SIG-M5 (cell line): ENCODE measurements at places on chromosomes 13 and 19.

DNA sequence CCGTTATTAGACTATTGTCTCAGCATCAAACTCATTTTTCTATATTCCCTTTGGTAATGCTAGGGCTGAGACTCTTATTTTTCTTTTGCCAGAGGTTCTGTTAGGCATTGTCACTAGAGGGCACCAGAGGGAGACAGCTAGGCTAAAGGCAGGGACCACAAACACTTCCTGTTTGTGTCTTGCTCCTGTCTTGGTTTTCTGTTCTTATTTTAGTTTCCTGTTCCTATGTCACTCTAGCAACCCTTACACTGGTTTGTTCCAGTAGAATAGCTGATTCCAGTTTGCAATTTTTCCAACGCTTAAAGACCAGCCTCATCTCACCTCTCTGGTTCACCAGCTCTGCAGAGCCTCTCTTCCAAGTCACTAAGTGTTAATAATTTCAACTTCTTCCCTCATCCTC lies 772.0 kb downstream of the DIAPH3 start:
- DNase-seq, result no peak

GRCh38 chr19:56319991-56320390 lies 5.4 kb upstream of the ZSCAN5A start:
- DNase-seq, result peak; percentile 33

DNA sequence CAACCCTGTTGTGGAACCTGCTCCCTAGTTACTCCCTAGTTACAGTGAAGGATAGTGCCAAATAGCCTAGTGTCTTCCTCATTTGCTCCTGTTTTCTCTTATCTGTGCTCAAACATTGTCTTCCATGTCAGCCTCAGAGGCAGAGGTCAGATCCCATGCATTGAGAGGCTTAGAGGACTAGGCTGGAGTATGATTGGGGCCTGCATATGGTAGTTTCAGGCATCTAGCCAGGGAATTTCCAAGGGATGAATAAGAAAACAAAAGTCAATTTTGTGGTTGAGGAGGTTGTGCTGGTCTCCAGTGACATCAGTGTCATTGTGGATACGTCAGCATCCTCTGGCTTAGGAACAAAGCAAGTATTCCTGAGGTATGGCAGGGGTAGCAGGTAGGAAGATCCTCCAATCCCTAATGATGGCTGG lies 9.4 kb downstream of the ZNF546 start:
- no peak for DNase-seq

DNA sequence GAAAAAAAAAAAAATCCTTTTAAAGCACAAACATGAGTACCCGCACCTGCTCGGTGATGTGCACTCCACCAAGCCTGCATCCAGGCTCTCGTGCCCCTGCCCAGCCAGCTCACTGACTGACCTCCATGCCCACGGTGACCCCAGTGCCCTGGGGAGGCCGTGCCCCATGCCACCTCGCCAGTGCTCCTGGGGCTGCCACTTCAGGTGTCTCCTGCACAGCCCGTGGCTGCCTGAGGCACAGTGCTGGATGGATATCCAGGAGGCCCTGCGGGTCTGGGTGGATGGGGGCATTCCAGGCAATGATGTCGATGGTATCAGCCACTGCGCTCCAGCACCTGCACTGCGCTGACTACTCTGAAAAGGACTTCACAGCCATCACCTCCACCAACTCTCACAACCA lies 9.0 kb downstream of the PPP6R1 start:
- DNase-seq, result no peak

DNA sequence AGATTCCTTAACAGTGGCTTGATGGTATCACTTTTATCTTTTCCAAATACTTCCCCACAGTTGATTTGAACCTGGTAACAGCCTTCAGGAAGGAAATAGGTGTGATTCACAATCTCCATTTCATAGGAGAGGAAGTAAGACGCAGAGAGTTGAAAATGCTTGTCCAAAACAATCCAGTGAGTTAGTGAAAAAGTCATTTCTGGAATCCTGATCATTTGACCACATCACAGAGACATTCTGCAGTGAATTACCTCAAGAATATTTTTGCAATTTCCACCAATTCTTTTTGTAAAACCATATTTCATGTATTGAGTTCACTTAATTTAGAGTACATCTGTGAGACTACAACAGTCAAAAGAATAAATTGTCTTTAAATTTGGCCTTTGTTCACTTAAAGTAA lies 292.8 kb downstream of the DCLK1 start:
- DNase-seq, result no peak

DNA sequence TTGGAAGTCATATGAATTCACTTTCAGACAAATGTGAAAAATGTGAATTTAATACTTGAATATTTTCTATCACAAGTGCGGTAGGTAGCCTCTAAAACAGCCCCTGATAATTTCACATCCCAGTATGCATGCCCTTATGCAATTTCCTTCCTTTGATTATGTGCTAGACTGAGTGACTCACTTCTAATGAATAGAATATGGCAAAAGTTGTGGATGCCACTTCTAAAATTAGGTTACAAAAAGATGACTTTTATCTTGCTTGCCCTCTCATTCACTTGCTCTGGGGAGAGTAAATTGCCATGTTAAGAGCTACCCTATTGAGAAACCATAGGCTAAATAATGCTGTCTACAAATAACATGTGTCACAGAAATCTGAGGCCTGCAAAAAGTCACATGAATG lies 402.5 kb upstream of the PCDH9 start:
- peak; percentile 12 for DNase-seq

GRCh38 chr13:75790198-75790970 lies 154.3 kb downstream of the LMO7 start:
- no peak for DNase-seq

DNA sequence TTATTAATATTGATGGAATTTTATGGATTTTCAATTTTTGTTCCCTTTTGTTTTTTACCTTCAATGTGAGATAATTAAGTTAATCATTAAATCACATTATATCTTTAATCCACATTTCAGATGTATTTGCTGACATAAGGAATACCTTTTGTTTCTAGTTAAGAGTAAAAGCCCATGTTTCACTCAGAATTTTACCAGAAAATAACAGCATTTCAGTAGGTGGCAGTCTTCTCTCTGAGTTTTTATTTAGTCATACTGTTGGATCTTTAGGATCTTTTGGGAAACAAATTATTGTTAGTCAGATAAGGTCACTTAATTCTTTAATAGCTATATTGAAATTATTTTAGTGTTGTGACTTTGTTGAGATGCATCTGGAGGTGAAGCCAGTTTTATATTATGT lies 67.9 kb downstream of the NDFIP2 start:
- DNase-seq, result no peak

- no peak for DNase-seq
Observed at GRCh38 chr19:31383553-31383952, 34.3 kb upstream of the TSHZ3 start.

- DNase-seq, result no peak
Observed at GRCh38 chr19:17069193-17069592, 6.1 kb downstream of the HAUS8 start.

GRCh38 chr13:29948244-29948643 lies 97.8 kb upstream of the UBL3 start:
- no peak for DNase-seq

- no peak for DNase-seq
Observed at GRCh38 chr13:42337808-42338600, 66.1 kb downstream of the AKAP11 start.

- DNase-seq, result no peak
Observed at GRCh38 chr19:35663981-35664380, 2.3 kb upstream of the UPK1A start.

GRCh38 chr19:33235269-33235995 lies 9.8 kb upstream of the SLC7A10 start:
- DNase-seq, result no peak

GRCh38 chr19:19643158-19644053 lies at the start of gene GMIP:
Gene GMIP (minus strand): TSS chr19:19643657. CDS start chr19:19643529, 128 bp downstream.
- DNase-seq, result peak; percentile 7

- no peak for DNase-seq
Observed at GRCh38 chr13:67133476-67133875, 96.7 kb downstream of the PCDH9 start.

GRCh38 chr13:80649274-80649673 lies 308.3 kb upstream of the SPRY2 start:
- DNase-seq, result no peak

DNA sequence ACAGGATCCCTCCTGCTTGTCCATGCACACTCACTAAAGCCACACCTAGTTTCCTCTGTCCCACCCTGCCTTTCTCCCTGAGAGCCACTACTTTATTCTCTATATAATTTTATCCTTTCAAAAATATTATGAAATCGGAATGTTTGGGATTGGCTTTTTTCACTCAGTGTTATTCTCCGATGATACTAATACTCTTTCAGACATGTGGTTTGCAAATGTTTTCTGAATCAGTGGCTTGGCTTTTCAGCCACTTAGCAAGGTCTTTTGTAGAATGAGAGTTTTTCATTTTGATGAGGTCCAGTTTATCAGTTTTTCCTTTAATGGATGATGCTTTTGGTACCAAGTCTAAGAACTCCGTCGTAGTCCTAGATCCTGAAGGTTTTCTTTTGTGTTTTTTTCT lies 11.6 kb downstream of the SPATA13 start:
- no peak for DNase-seq

- DNase-seq, result no peak
Observed at GRCh38 chr19:43634872-43635560, 4.6 kb downstream of the CADM4 start.

DNA sequence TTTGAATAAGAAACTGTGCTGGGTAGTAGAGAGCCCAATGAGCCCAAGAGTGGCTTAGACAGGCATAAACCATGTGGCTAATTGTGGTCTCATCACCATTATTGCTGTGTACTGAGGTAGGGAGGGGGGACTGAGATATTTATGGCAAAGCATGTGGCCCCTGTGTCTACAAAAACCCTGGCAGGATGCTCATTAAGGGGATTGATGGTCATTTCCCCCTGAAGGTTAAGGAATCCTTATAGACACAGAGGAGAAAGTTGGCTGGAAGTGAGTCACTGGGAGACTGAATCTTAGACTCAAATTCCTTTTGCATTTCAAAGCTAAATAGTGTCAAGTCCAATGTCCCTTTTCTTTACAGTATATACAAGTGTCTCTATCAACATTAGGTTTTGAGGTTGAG lies 9.8 kb upstream of the DACT3 start:
- DNase-seq, result no peak

DNA sequence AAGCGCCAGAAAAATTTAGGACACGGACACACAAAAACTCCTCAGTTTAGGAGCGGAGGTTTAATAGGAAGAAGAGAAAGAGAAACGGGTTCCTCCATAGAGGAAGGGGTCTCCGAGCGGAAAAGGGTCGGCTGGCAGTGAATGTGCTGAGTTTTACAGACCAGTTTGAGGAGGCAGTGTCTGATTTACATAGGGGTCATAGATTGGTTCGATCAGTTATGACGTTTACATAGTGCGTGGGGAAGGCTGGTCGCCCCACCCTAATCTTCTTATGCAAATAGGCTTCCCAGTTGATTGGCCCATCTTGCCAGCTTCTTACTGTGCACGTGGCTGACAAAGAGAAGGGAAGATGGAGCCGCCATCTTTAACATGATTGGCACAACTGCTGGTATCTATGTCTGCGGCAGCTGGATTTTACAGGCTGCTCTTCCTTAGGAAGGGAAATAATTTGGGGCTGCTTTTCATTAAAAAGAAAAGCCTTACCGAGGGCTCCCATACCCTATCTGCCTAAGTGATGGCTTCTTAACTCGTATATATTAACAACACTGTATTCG lies 1.2 kb upstream of the ZNF225 start:
- DNase-seq, result no peak

DNA sequence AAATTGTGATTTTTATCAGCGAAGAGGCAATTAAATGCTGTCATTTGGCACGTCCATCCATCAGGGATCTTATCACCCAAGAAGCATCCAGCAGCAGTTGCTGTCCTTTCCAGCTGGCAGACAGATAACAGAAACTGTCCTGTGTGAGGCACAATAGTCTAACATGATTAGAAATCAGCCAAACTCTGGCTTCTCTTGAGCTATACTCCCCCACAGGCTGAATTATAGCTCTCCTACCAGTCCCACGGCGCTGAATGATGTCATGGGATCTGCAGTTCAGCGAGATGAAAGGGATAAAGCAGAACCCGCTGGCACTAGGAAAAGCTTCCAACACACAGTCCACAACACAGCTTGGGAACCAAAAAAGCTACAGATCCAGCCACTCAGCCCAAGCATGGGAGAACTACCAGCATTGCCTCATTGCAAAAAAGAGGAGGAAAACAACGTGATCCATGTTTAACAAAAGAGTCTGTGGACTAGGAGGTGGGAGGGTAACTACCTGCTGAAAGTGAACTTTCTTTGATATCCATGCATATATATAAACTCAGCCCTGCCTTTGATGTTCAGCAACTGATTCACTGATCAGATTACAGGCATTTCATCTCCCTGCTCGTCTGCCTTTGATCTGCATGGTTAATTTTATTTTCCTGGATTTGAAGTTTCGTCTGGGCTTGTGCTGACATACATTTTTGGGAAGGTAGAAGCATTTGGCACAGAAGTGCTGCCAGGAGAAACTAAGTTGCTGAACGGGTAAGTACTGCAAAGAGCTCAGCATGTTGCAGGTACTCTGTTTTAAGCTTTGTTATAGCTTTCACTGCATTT lies at the start of gene TNFRSF19:
Gene TNFRSF19, plus strand, starts transcription at position 314 of the 822 bp plus-strand sequence. CDS start 19,772 bp downstream, outside the sequence.
- DNase-seq, result no peak
